ENCODE measurements at places on chromosomes 16 and 17. TPM values are rescaled to one million over a fixed set of nuclear protein-coding genes. Genes with fewer than 3 reads are reported as not detected.

DNA sequence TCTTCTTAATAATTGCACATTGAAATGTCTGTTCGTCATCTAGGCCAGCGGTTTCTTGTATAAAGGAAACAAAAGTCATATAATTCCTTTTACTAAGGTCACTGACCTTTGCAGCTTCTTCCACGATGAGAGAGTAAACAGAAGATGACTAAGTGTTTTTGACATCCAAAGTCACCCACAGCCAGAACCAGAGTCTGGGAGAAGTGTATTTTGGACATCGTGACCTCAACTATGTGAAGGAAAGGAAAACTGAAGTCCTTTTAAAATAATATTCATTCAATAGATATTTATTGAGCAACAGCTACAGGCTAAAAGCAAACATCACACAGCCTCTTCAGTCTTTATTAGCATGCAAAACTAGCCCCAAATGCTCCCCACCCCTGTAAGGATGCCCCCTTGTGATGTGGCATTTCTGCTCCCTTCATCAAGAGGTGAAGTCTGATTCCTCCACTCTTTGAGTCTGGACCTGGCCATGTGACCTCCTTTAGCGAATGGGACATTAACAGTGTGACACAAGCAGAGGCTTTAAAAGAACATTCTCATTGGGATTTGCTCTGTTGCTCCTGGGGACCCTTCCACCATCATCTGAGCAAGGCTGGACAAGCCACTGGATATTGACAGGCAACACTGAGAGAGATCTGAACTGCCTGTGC lies 8.1 kb upstream of the PMP22 start:
- DNase-seq, result peak; percentile 97
- H3K4me3 ChIP-seq, result no peak overlapping the region
- H3K27me3 ChIP-seq, result peaks cover 4% of the 10 kb centered on the region
- H3K4me1 ChIP-seq, result peaks cover 31% of the 10 kb centered on the region
- peak overlapping the region; percentile 80 for H3K27ac ChIP-seq

GRCh38 chr17:79020631-79021301 lies 3.2 kb upstream of the C1QTNF1 start:
- no peak overlapping the region for H3K4me3 ChIP-seq
- no peaks in the 10 kb centered on the region for H3K36me3 ChIP-seq
- peak; percentile 37 for DNase-seq
- H3K27ac ChIP-seq, result no peak overlapping the region

DNA sequence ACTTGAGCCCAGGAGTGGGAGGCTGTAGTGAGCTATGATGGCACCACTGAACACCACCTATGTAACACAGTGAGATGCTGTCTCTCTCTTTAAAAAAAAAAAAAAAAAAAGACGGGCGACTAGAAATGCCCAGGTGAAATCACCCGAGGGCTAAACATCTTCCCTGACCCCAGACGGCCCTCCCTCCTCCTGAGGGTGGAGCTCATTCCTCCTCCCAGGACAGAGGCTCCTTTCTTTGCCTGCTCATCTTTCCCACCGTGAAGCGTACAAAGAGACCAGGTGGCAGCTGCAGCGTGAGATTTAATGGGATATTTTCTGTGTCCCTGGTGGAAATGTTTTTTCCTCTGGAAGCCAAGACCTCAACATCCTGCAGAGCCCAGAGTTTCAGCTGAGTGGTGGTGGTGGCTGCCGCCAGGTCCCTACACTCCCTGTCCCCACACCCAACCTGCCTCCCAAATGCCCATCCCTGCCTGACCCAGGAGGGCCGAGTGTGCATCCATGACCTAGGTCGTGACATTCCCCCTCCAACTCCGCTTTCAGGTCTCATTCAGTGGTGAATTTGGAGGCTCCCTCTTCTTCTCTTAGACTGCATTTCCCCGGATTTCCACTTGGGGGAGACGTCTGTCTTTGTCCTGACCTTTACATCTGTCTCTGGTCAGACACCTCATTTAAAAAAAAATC lies 14.4 kb upstream of the GPRC5B start:
- H3K36me3 ChIP-seq, result no peaks in the 10 kb centered on the region
- H3K27me3 ChIP-seq, result no peaks in the 10 kb centered on the region
- H3K4me1 ChIP-seq, result no peaks in the 10 kb centered on the region
- peak; percentile 64 for DNase-seq
- H3K4me3 ChIP-seq, result no peak overlapping the region
- H3K27ac ChIP-seq, result no peak overlapping the region

GRCh38 chr16:78310196-78310595 lies 210.7 kb downstream of the WWOX start:
- no peaks in the 10 kb centered on the region for H3K36me3 ChIP-seq
- H3K4me3 ChIP-seq, result no peak overlapping the region
- H3K27me3 ChIP-seq, result no peaks in the 10 kb centered on the region
- no peak overlapping the region for H3K27ac ChIP-seq

DNA sequence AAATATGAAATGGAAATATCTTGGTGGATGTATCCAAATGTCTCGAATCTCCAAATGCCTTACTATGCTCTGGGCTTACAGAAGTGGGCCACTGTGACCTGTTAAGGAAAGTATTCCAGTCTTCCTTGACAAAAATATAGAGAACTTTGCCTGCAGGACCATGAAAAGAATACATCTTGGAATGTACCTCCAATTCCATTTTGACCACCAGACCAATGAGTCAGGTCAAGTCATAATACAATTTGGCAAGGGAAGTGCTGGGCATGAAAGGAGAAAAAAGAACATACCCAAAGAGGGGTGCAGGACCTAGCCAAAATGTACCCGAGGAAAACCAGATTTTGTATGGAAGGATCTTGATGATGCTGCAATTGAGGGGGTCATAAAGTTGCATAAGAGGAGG lies 1153.7 kb upstream of the GOT2 start:
- no peaks in the 10 kb centered on the region for H3K27me3 ChIP-seq
- DNase-seq, result peak; percentile 11
- no peaks in the 10 kb centered on the region for H3K4me1 ChIP-seq
- no peak overlapping the region for H3K27ac ChIP-seq
- H3K4me3 ChIP-seq, result no peak overlapping the region

GRCh38 chr16:58444265-58444664 lies 52.0 kb downstream of the GINS3 start:
- no peak overlapping the region for H3K4me3 ChIP-seq
- no peak for DNase-seq

DNA sequence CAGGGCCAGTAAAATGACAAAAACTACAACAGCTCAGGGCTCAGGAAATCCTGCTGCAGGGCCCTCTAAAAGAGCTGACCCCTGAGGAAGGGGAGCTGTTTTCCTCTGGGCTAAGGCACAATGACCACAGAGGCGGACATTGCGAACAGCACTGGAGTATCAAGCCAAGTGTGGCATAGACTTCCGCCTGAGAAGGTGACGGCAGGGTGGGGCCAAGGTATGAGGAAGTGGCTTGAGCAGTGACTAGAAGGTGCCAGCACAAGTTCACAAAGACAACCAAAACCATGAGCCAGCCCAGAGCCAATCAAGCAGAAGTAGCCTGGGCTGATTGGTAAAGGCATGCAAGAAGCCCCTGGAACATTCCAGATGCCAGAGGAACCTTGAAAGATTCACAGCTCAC lies 13.9 kb downstream of the ERN2 start:
- H3K27ac ChIP-seq, result no peak overlapping the region
- no peaks in the 10 kb centered on the region for H3K27me3 ChIP-seq
- H3K36me3 ChIP-seq, result no peaks in the 10 kb centered on the region
- H3K4me3 ChIP-seq, result no peak overlapping the region
- DNase-seq, result no peak
- no peaks in the 10 kb centered on the region for H3K4me1 ChIP-seq

DNA sequence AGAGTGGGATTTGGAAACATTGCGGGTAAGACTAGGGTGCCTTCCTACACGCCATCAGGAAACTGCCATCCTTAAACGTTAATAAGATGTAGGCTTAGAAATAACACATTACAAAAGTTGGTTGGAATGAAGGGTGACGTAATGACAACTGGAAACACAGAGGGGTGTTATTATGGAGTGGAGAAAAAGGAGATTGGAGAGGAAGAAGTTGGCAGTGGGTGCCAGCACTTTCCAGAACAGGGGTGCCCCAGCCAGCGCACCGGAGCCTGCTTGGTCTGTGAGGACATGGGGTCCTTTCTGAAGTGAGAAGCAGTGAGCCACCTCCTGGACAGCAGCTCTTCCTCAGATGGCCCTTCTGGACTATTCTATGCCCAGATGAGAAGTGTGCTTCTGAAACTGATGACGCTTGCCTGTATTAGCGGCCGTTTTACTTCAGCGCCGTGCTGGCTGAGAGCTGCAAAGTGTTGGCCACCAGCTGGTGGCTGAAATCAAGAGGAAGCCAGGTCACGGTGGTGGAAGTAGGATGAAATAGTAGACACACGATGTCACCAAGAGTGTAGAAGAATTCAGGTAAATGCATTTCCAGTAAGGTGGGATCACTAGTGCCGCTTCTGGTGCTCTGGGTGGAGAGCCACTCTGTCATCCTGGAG lies 244.8 kb downstream of the NTN1 start:
- H3K4me1 ChIP-seq, result no peaks in the 10 kb centered on the region
- H3K4me3 ChIP-seq, result no peak overlapping the region
- no peak overlapping the region for H3K27ac ChIP-seq
- DNase-seq, result peak; percentile 27
- H3K36me3 ChIP-seq, result no peaks in the 10 kb centered on the region
- no peaks in the 10 kb centered on the region for H3K27me3 ChIP-seq

- no peak for DNase-seq
- H3K36me3 ChIP-seq, result no peaks in the 10 kb centered on the region
- H3K27me3 ChIP-seq, result no peaks in the 10 kb centered on the region
Observed at GRCh38 chr17:3528403-3528851, 29.2 kb downstream of the TRPV3 start.

DNA sequence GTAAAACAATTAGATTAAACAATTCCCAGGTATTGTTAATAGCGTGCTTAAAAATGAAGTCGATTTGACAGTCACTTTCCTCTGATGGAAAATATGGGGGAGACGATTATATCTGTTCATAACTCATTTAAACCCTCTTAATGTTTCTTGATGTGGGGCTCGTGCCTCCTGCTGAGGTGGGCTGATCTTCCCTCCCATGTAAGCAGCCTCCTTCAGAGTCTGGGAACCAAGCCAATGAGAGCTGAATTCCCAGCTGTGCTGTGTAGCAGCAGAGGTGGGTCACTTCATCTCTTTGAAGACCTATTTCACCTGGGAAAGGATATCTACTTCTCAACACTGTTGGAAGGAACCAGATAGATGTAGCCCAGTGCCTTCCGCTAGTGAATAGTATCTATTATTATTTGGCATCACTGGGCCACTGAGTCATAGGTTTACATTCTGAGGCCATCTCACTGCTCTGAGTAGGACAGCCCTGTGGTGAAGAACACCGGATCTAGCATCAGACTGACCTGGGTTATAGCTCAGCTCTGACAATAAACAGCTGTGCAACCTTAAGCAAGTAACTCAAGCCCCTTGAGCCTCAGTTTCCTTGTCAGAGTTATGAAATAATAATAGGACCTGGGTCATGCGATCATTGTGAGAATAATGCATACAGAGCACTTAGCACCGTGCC lies 85.3 kb upstream of the C16orf82 start:
- H3K36me3 ChIP-seq, result no peaks in the 10 kb centered on the region
- peaks cover 27% of the 10 kb centered on the region for H3K4me1 ChIP-seq
- peak; percentile 90 for DNase-seq
- no peaks in the 10 kb centered on the region for H3K27me3 ChIP-seq
- H3K27ac ChIP-seq, result peak overlapping the region; percentile 11

DNA sequence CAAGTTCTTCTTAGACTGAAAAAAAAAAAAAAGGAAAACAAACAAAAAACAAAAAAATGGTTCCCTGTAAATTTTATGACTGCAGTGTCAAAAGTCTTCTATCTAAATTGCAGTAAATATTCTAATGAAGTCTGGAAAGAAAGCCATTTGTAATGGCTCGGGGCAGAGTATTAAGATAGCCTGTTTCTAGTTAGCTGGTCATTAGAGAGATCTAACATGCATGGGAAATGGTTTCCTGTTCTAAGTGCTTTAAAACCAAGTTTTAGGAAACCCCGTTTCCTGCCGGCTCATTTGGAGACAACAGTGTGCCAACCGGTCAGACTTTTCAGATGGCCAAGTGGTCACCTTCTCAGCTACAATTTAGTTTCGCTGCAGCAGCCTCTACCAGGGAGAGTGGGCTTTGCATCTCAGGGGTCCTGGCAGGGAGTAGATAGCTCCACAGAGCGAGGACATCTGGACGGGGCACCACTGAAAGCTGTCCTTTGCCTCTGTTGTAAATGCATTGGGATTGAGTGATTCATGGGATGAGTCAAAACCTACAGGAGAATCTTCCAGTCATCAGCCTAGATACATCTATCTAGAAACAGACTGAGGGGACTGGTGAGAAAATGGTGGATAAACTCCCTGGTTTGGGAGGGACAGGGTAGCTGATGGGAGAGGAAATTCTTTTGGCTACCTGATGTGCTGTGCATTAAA lies 473.2 kb upstream of the SALL1 start:
- H3K27me3 ChIP-seq, result no peaks in the 10 kb centered on the region
- H3K4me1 ChIP-seq, result peaks cover 10% of the 10 kb centered on the region
- no peak overlapping the region for H3K4me3 ChIP-seq
- peak; percentile 72 for DNase-seq
- H3K36me3 ChIP-seq, result no peaks in the 10 kb centered on the region
- no peak overlapping the region for H3K27ac ChIP-seq

DNA sequence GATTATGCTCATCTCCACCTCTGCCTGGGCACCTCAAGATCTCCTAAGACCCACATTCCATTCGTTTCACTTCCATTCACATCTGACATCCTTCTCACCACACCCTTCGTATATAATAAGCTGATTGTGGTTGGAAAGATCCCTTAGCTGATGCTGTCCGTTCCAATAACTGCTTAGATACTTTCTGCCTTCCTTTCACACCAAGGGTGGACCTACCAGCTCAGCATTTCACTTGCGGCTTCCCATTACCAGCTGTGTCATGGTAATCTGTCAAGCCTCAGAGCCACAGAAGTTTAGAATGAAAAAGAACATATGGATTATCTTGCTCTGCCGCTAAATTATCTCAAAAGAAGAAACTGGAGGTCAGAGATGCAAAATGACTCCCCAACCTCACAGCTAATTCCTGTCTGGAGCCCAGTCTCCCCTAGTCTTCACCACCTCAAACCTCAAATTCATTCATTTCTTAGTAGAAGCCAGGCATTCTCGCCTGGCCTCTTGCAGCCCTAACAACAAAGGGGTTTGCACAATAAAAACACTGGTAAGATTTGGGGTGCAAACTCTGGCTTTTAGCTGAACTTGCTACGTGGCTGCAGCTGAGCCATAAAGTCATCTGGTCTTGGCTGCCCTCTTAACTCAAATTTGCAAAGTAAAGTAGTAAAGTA lies 182.8 kb upstream of the HS3ST3A1 start:
- peaks cover 3% of the 10 kb centered on the region for H3K4me1 ChIP-seq
- H3K36me3 ChIP-seq, result no peaks in the 10 kb centered on the region
- H3K27ac ChIP-seq, result no peak overlapping the region
- no peaks in the 10 kb centered on the region for H3K27me3 ChIP-seq
- no peak for DNase-seq

- H3K27me3 ChIP-seq, result no peaks in the 10 kb centered on the region
- DNase-seq, result no peak
- H3K36me3 ChIP-seq, result 0 out of 2 replicates have a peak, but pooled peaks cover 7% of the 10 kb centered on the region
- no peak overlapping the region for H3K4me3 ChIP-seq
Observed at GRCh38 chr16:69348222-69348621, 3.4 kb downstream of the TMED6 start.

The MT3 gene
- not detected for total RNA-seq

The CDRT15 gene
- total RNA-seq, result not detected

The KRT39 gene
- not detected for total RNA-seq

The TLCD3B gene
- not detected for total RNA-seq

The ITGAX gene
- total RNA-seq, result not detected

The CMTM1 gene
- total RNA-seq, result 2.1 TPM

The RTN4RL1 gene
- total RNA-seq, result 0.22 TPM

The TNFRSF17 gene
- total RNA-seq, result not detected

The ABHD15 gene
- 10.1 TPM for total RNA-seq

The KRTAP9-4 gene
- total RNA-seq, result not detected

The FA2H gene
- not detected for total RNA-seq

The MT4 gene
- not detected for total RNA-seq

Measured in GM23248 (cell line).